ENCODE measurements at places on chromosomes 5 and 9.
A peak's percentile ranks its signal among the peaks of the same experiment; 100 is the strongest.

GRCh38 chr5:1111727-1112289, at the start of gene SLC12A7:
Gene SLC12A7 (minus strand): TSS chr5:1112063. CDS start chr5:1111991, 72 bp downstream.
- DNase-seq, result no peak

DNA sequence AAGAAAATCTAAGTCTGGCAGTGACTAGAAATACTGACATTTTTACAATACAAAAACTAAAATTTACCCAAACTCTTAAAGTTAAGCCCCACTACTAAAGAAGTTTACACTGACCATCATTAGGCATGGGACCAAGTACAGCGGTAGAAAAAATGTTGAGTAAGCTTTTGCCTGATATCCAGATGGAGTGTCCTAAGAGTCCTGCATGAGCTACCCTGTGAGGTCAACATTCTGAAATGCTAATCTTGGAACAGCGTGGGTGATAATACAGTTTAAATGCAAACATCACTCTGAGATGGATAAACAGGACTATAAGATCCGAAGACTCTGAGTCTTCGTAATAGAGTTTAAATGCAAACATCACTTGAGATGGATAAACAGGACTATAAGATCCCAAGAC, 189.7 kb downstream of the DCP2 start:
- DNase-seq, result no peak

DNA sequence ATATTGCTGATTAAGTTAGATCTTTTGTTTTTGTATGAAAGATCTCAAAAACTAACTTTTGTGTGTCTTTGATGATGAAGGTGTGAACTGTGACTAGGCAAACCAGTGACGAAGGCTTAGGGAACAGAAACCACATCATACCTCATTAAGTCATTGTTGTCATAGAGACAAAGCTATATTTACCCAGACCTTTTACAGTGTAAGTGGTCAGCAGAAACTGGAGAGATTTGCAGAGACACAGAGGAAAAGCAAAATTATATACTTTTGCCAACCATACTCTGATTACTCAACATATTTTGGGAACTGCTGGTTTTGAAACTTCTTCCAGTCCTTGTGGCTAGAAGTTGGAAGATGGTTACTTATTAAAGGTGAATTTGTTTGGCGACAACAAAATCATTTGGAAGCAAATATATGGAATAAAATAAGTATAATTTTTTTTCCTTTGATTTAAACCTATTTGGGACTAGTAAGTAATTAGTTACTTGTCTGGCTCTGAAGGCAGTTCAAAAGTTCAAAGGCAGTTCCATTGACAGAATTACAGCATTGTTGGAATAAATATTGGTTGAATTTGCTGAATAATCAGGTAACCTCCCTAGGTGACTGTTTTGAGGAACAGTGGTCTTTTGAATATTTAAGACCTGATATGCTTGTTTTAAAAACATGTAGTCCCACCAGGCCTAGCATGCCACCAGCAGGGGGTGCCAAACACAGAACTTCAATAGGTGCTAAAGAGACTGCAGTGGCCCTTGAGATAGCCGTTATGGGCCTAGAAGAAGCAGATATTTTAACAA, 103.8 kb downstream of the RPS23 start:
- DNase-seq, result peak; percentile 8

DNA sequence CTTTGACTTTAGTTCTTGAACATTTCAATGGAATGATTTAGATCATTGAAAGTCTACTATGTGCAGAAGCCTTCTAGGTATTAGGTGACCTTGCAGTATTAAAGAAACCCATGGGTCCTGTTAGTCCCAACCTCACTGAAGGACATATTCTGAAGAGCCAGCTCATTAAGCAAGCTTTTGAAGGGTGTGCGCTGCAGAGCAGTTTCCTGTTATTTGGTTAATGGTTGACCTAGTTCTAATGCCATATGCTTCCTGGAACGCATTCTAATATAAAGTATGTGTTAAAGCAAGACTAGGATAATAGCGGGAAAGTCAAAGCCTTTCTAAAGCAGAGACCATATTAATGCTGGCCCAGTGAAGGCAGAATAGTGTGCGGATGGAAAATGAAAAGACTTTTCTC, 20.1 kb downstream of the ZNF462 start:
- no peak for DNase-seq

- DNase-seq, result no peak
Measured at GRCh38 chr9:114499941-114500696, 5.2 kb downstream of the WHRN start.

DNA sequence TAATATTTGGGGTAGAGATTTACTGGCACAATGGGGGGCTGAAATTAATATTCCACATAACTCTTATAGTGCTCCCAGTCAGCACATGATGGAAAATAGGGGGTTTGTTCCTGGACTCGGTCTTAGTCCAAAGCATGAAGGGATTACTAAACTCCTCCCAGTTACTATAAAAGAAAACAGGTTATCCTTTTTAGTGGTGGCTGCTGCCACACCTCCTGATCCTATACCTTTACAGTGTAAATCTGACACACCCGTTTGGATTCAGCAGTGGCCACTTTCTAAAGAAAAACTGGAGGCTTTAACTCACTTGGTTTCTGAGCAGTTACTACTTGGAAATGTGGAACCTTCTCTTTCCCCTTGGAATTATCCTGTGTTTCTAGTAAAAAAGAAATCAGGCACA, 572.9 kb upstream of the PTGER4 start:
- no peak for DNase-seq

DNA sequence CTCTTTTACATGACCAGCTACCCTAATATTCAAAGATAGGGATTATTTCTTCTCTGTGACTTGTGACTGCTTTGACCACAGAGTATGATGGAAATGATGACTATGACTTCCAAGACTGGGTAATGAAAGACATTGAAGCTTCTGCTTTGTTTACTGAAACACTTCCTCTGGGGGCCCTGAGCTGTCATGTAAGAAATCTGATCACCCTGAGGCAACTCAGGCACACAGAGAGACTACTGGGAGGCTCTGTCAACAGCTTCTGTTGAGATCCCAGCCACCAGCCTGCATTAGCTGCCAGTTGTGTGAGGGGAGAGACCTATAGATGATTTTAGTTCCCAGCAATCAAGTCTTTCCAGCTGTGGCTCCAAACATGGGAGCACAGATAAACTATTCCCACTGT, 76.5 kb downstream of the KCTD16 start:
- no peak for DNase-seq

- DNase-seq, result no peak
Measured at GRCh38 chr5:128877476-128877875, 87.8 kb upstream of the SLC27A6 start.

DNA sequence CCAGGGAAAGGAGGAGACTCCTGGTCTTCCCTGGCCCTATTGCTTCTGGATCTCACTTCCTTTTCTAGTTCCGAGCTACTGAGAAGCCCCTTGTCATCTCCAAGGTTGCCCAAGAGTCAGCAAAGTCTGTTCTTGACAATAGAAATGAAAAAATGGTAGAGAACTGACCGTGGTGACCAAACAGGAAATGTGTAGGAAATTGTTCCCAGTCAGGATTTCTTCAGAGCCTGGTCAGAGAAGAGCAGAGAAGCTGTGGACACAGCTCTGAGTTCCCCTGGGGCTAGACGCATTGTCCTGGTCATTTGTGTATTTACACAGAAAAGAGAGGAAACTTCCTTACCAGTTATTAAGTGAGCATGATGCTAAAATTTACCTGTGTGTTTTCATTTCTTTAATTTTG, 35.6 kb downstream of the S1PR3 start:
- DNase-seq, result no peak

DNA sequence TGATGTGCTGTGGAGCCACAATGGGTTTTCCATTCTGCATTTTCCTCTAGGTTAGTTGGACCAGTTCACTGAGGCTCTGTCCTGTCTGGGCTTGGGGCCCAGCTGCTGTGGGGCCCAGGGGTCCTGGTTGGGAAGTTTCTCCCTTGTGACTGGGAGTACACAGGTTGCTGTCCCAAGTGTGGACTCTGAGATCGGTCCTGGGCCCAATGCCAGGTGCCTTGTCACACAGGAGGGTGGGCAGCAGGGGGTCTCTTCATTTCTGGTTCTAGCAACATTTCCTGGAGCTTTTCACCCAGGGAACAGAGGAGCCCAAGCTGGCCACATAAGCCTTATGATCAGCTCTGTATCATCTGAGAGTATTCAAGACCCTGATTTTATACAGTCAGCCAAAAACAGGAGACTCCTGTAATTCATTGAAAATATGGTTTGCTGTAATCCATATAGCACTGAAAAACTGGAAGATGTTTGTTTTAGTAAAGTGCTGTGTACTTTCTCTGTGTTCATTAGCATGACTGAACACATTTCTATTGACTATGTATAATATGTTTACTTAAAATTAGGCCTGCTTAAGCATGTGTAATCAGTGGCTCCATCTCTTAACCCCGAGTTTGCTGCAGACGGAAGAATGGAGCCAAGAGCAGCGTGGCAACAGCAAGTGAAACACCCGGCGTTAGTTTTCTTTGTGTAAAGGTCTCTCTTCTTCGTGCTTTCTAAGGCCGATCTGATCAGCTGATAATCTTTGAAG, 62.5 kb downstream of the MVB12B start:
- no peak for DNase-seq

GRCh38 chr5:171707442-171707792, 78.2 kb upstream of the SMIM23 start:
- no peak for DNase-seq

DNA sequence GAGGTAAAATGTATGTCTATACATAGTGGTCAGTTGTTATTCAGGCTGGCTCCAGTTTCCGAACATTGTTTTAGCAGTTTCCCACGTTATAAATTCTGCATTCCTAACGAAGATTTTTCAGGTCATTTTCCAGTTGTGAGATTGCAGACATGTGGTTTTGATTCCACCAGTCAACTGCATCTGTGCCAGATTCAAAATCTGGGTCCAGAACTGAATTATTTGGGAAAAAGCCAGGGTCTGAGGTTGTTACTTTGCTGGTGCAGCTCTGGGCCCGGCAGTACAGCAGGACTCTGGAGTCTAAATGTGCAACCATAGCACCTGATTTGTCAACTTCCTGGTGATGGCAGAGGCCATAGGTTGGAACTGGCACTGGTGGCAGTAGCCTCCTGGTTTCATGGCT, 105.7 kb upstream of the MEGF10 start:
- no peak for DNase-seq

All from substantia nigra (tissue), 51 donors.